T-cell (primary cell): ENCODE measurements at places on chromosomes 4 and X. TPM values are rescaled to one million over a fixed set of nuclear protein-coding genes. Genes with fewer than 3 reads are reported as not detected.

DNA sequence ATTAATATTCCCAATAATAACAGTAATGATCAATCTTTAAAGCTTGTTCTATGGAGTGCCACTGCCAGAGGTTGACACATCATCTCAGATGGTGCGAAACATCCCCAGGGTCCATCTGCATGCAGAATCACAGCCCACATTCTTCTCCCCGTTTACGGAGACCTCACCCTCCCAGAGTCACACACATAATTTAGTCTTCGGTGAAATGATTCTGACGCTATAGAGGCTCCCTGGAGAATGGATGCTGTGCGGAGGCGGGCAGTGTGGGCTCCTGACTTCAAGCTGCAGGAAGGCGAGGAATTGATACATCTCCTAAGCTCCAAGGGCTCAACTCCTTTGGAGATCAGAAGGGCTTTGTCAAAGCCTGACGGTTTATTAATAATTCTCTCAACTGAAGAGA is 11.0 kb upstream of the ARHGAP36 start:
- no peak for DNase-seq
- H3K27ac ChIP-seq: no peak overlapping the region
- H3K27me3 ChIP-seq: peaks cover 3% of the 10 kb centered on the region
- H3K4me1 ChIP-seq: no peaks in the 10 kb centered on the region

Gene LANCL3
- total RNA-seq: 0.28 TPM

Gene COL4A6
- total RNA-seq: not detected

Gene SMIM31
- total RNA-seq: not detected

DNA sequence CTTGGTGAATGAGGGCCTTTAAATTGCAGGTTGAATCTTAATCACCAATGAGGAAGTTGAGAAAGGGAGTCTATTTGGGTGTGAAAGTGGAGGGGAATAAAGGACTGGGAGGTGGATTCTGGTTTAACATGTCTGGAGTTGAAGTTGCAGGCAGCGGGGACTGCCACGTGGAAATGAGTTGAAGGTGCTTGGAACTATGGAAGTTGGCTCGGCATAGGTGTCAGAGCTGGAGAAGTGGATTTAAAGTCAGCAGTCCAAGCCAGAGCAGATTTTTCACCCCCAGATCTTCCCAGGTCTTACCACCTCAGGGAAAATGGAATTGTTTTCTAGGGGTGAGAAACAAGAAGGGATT is 44.9 kb downstream of the TIGD4 start:
- no peak overlapping the region for H3K4me3 ChIP-seq
- H3K27ac ChIP-seq: no peak overlapping the region
- H3K27me3 ChIP-seq: peaks cover under 1% of the 10 kb centered on the region
- no peaks in the 10 kb centered on the region for H3K4me1 ChIP-seq

Gene LPAR4
- total RNA-seq: not detected

Gene TKTL2
- total RNA-seq: not detected

DNA sequence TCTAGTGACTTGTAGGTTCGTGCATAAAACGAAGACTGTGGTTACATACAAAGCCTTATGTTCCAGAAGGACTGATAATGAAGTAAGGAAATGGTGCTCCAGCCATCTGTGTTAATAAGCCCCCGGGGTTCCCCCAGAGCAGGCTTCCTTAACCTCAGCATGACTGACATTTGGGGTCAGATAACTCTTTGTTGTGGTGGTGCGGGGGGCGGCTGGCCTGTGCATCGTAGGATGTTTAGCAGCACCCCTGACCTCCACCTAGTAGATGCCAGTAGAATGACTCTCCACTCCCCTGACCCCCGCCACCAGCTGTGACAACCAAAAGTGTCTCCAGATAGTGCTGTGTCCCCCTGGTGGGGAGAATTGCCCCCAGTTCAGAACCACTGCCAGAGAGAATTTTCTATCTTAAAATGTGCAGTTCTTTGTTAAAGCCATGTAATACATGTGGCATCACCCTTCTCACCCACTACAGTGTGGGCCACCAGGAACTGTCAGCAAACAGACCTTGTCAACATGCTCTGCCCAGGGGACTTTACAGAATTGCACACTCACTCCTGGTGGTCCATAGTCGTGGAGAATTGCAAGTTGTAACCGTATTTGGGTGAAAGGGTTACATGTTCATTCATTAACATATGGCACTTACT is 7.5 kb downstream of the SH3KBP1 start:
- peaks cover 20% of the 10 kb centered on the region for H3K4me1 ChIP-seq
- no peaks in the 10 kb centered on the region for H3K27me3 ChIP-seq
- H3K36me3 ChIP-seq: peaks cover 2% of the 10 kb centered on the region
- H3K4me3 ChIP-seq: no peak overlapping the region
- DNase-seq: no peak
- H3K27ac ChIP-seq: no peak overlapping the region

DNA sequence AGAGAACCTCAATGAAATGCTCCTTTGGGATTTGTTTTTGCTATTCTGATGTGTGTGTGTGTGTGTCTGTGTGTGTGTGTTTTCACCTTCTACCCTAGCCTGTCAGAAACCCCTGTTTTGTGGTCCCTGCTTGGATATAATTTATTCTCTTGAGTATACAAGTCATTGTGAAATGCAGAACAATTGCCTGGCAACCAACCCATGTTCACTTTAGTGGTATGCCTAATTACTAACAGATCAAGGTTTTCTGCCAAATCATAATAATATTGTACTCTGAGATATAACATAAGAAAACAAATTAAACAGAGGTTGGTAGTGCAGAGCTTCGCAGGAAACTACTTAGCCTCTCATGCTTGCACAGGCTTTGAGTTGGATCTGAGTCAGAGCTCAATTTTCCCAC is 7.0 kb upstream of the TET2 start:
- no peaks in the 10 kb centered on the region for H3K27me3 ChIP-seq
- H3K36me3 ChIP-seq: no peaks in the 10 kb centered on the region
- H3K4me1 ChIP-seq: peaks cover 2% of the 10 kb centered on the region
- DNase-seq: no peak
- H3K27ac ChIP-seq: no peak overlapping the region
- no peak overlapping the region for H3K4me3 ChIP-seq

GRCh38 chrX:47297874-47298273 is 65.1 kb downstream of the USP11 start:
- no peak for DNase-seq
- no peaks in the 10 kb centered on the region for H3K4me1 ChIP-seq
- H3K4me3 ChIP-seq: no peak overlapping the region
- H3K27ac ChIP-seq: no peak overlapping the region
- no peaks in the 10 kb centered on the region for H3K36me3 ChIP-seq

Gene PABPC4L
- not detected for total RNA-seq

Gene FAM156B
- 12.4 TPM for total RNA-seq
